Stimulated activated CD4-positive, alpha-beta T cell treated with anti-CD3 and anti-CD28 coated beads, Interleukin-1b, Interleukin-23, amount 100 ng/mL, for 1 hour (primary cell): ENCODE measurements at places on chromosomes 11 and 22.
A peak's percentile ranks its signal among the peaks of the same experiment; 100 is the strongest.

DNA sequence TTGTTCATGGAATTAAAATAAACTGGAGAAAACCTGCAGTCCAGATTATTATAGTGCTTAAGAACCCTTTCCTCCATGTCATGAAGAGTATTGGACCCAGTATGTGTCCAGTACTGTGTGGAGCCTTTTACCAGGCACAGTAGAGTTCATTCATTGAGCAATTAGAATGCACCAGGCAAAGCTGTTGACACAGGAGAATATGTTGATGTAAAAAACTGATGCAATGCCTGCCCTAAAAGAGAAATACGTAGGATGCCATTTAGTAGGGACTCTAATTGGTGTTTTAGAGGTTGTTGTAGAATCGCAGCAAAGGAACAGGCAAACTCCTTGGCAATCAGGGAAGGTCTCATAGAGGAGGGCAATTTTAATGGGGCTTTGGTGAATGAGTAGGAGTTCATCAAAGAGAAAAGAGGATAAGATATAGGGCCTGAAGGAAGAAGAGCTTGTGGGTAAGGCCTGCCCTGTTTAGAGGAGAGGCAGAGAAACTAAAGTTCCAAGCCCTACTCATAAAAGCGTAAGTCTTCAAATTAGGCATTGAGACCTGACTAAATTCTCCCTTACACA, 126.4 kb downstream of the SEZ6L start:
- no peak for DNase-seq

- DNase-seq: no peak
Measured at GRCh38 chr11:84719935-84720577, 907.1 kb downstream of the DLG2 start.

DNA sequence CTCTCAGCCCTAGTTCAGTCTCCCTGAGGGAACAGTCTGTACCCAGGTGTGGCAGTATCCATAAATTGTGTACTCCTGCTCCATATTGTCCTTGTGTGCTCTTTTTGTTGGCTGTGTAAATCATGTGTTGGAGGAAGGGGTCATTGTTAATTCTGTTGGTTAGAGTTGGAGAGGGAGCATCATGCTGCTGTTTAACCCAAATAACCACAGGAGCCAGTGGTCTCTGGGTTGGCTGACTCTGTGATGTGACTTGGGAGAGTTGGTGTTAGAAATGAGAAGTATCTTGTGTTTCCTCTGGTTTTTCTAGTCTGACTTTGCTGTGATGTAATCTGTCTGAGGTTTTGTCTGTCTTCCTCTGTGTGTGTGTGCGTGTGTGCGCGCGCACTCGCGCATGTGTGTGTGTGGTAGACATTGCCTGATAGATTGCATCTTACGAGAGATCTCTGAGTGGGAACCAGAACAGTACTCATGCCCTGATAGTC, 30.5 kb downstream of the CTNND1 start:
- DNase-seq: peak; percentile 73

- DNase-seq: no peak
Measured at GRCh38 chr22:22878211-22878570, 9.4 kb upstream of the IGLL5 start.

- DNase-seq: no peak
Measured at GRCh38 chr11:8808226-8808585, 102.8 kb upstream of the AKIP1 start.

GRCh38 chr22:45672564-45673481, 1.2 kb downstream of the ATXN10 start:
- no peak for DNase-seq

DNA sequence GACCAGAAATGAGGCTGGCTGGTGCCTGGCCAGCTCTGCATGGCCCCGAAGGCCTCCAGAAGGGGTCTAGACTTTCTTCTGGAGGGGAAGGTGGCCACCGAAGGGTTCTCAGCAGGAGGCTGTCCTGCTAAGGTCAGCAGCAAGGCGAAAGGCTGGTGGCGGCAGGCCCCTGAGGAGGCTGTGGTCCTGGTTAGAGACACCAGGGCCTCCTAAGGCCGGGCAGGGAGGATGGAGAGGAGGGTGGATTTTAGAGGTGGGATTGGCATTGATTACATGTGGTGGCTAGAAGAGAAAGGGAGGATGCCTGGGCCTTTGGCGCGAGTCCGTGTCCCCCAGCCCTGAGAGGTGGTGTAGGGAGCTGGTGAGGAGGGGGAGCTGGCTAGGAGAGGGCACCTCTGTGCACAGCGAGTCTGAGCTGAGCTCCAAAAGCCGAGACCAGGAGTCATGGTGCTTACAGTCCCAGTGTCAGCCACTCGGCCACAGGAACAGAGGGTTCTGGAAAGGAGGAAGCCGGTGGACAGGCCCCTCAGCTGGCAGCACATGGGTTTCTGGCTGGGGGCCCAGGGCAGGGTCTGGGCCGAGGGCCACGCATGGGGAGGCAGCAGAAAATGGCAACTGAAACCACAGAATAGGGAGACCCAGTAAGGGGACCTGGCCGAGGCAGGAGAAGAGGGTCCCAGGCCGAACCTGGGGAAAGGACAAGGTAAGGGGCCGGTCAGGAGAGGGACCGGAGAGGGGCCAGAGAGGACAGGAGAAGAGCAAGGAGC, 2.5 kb downstream of the FERMT3 start:
- no peak for DNase-seq

DNA sequence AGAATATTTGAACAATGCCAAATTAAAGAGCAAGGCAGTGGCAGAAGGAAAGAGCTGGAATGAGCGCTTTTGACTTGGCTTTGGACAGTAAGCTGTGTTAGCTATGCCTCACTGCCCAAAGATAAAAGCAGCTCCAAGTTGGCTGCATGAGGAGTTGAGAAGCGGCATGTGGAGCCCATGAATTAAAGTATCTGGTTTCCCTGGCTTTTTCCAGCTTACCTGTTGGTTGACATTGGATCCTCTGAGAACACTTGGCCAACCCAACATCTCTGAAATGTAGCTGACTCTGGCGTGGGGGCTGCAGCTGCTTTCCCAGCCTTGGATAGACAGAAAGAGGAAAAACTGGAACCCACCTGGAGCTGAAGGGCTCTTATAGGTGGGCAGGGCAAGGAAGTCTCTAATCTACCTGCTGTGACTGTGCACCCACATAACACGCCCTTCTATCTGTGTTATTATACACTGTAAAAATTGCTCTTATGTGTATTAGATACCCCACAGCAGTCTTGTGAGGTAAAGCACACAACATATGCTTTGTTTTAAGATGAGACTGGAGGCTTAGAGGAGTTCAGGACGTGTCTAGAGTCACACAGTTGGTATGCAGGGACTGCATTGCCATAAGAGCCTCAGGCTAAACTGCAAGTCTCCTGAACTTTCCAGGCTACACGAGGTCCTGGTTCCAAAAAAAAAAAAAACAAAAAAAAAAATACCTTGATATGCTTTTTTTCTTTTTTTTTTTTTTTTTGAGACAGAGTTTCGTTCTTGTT, 5.8 kb downstream of the UBASH3B start:
- DNase-seq: no peak

DNA sequence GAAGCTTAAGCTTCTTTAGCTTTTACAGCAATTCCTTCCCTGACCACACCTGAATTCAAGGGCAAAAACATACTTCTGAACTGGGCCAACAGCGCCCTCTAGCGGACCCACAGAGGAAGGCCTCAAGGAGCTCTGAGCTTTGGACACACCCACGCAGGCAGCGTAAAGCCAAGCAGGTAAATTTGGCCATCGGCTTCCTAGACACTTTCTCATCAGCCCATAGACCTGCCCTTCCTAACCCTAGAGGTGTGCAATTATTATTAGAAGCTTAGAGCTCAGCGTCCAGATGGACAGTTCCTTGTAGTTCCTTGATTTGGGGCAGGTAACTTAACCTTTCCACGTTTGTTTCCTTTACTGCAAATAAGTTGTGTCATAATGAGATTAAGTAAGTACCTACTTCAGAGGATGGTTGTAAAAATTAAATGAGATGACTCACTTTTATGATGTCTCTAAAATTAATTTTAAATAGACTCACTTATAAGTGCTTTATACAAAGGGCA, 25.7 kb upstream of the HMGXB4 start:
- DNase-seq: peak; percentile 36

DNA sequence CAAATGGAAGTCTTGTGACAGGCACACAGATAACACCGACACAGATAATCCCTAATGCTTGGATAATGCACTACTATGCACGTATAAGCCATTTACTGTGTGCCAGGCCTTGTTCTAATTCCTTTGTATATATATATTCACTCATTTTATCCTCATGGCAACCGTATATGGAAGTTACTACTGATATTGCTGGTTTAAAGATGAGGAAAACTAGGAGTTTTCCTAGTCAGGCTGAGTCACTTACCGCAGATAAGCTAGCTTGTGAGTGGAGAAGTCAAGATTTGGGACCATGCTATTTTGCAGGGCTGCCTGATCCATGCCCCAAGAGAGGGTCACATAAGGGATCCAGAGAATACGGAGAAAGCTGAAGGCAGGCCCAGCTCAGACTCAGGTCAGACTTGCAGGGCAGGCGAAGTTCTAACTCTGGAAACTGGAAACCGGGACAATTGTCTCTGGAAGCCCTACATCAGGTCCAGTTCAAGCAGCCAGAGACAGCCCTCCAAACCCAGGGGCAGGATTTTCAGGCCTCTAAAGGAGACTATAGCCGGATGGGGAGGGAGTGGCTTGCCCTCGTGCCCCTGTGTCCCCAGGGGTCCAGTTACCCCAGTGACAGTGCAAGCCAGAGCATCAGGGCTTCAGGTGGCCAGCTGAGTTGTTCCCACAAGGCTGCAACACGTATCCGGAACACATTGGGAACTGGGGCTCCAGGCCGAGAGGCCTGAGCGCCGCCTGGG, 534.8 kb downstream of the INSC start:
- DNase-seq: no peak
